NCI-H2081 (cell line): ENCODE measurements at places on chromosomes 16 and 17.

DNA sequence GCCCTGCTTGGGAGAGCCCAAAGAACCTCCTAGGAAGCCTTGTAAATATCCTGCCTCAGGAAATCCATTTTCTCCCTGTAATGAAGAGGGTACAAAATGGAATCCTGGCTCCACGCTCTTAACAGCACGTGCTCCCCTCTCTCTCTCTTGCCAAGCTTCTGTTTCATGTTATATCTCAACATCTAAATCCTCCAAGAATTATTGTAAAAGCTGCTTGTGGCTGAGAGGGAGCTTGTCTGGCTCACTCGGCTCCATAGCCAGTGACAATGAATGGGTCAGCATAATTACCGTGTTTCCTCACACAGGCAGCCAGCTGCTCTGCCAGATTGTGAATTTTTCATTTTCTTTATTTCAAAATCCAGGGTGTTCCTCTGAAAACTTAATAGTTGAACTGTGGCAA, 317.8 kb downstream of the RBFOX1 start:
- DNase-seq = no peak

- no peak for DNase-seq
These were observed 65.6 kb upstream of the GAS7 start for GRCh38 chr17:10264051-10264450.

DNA sequence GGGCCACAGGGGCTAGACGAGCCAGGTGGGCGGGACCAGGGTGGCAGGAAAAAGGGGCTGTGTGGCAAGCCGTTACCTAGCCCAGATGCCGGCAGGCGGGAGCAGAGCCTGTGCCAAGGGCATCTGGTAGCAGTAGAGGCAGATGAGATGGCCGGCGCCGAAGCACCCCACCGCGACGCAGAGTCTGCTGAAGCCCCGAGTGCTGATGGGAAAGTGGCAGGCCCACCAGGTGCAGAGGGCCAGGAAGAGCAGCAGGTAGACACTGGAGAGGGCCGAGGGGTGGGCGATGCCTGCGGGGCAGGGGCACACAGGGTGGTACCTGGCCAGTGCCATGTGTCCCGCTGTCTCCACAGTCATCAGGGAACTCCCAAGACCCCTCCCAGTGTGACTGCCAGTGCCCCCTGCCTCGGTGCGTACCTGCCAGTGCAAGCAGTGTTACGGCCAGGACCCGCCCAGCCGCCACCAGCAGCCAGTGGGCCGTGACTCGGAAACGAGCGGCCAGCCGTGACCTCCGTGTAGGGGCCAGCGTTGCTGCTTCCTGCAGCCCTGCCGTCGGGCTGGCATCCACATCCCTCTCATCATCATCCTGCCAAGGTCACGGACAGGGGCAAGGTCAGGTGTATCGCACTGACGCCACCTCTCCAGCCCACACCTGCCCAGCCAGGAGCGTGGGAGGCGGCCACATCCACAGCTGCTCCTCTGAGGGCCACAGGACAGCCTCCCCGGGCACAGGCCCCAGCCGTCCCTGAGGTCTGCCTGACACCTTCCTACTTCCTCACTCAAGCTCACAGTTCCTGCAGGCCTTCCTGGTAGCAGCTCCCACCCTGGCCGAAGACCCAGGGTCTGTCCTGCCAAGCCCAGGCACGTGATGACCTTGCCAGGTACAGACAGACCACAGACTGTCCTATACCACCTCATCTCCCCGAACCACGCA, 32.1 kb downstream of the CTU2 start:
- no peak for DNase-seq

GRCh38 chr16:84947996-84948850, 63.1 kb downstream of the ZDHHC7 start:
- DNase-seq = no peak

DNA sequence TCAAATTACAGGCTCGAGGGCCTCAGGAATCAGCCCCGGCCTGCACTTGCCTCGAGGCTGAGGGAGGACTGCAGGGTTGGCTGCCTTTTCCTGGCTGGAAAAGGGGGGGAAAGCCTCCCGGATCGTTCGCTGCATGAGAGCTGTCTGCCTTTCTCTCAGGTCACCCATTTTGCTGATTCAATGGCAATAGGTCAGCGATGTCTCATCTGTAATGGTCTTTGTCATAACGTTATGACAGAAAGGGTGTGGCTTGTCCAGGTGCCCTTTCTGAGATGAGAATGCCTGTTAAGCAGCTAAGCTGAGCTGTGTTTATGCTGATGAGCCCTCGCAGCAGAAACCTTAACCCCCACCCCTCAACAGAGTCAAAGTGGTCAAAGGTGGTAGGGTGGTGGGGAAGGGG, 81.8 kb downstream of the AKAP1 start:
- DNase-seq = no peak

DNA sequence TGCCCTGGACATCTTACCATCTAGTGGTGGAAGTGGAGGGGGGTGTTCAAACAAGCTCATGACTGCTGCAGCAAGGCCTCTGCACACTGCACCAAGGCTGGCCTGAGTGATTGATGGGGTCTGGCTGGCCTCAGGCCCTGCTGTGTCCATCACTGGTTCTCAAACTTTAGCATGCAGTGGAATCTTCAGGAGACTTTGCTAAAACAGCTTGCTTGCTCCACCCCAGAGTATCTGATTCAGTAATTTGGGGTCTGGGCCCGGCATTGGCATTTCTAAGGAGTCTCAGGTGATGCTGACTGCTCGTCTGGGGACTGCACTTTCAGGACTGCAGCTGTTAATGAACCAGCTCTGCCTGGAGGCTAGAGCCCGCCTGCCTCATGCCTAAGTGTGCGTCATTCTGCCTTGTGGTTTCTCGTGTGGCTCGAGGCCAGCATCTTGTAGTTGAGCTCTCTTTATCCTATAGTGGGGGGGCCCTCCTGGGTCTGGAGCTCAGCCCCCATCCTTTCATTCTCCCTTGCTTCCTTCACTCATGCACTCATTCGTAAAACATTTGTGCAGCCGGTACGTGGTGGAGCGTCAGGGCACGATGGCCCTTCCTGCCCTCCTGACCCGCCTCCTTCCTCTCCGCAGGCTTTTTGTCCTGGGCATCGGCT, 4.1 kb downstream of the MGAT5B start:
- no peak for DNase-seq

DNA sequence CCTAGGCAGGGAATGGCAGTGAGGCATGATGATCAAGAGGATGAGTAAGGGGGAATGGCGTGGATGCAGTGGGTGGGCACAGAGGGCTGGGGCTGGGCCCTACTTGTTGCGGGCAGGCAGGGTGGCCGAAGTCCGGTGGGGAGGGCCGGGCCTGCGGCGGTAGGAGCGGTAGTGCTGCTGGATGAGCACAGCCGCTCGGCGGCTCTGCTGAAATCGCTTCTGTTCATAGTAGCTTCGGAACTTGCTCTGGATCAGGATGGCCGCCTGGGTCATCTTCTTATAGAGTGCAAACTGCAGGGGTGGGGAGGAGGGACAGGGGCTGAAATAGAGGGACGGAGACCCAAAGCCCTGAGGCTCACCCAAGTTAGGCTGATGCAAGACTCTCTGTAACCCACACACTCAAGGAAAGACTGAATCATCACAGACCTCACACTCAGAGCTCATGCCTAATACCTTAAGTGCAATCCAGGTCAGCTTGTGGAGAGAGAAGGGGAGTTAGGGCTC, 1.5 kb upstream of the SPAG7 start:
- no peak for DNase-seq

DNA sequence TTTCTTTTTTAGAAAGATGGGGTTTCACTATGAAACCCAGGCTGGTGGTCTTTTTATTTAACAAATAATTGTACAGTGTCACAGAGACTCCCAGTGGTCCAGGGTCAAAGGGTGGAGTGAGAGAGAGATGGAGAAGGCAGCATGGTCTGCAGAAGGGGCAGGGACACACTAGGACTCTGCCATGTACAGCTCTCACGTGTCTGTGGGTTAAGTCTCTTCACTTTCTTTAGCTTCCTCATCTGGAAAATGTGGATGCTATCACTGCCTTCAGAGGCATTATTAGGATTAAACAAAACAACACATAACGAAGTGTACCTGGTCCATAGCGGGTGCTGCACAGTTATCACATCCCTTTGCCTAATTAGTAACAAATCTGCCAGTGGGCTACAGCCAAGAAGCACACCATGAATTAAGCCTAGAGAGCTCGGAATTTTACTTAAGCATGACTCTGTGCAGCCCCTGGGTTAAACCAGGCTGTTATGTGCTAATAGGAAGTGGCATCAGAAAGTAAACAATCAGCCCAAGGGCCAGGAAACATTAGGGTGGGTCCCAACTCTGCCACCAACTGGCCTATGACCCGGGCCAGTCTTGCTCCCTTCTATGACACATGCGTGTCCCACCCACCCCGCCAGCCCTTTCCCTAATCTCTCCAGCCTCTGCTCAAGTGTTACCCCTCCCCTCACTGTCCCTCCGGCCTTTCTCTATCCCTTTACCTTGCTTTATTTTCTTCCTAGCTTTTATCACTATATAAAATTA, 13.9 kb downstream of the TOP3A start:
- DNase-seq = no peak

- no peak for DNase-seq
These were observed 106.2 kb downstream of the XYLT1 start for GRCh38 chr16:17364319-17365210.

DNA sequence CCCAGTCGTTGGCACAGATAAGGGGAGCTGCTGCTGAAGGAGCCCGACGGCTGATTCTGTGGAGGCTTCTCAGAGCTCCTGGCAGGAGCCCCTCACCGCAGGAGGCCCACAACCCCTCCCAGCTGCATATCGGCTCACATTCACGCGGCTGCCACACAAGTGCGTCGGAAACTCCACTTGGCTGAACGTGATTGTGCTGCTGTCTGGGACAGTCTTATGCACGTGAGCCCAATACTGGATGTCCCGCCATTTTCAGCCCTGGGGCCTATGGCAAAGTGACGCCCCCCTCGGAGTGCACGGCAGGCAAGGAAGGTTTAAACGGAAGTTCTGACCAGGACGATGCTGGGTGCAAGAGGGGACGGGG, 8.7 kb upstream of the PITPNA start:
- DNase-seq = no peak

DNA sequence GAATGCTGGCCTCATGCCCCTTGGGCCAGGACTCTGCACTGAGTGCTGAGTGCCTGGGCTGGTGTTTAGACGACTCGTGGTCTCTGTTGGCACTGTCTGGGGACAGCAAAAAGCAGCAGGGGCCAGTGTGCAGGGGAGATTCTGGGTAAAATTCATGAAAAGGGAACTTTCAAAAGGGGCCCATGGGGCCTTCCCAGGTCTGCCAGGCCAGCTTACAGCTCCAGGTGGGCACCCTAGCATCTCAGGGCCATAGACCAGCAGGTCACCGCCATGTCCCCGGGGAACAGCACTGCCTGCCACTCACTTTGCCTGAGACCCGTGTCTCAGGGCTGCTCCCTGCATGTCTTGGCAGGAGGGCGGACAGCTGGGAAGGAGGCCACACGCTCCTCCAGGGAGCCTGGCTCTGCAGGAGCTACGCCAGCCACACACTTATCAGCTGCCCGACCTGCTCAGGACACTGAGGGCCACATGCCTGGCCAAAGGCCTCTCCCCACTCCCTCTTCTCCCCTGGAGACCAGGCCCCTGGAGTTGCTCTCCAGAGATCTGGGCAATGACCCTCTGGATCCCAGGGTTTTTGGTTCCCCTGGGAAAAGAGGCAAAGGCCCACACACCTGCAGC, 8.8 kb upstream of the FASN start:
- DNase-seq = no peak

- DNase-seq = no peak
These were observed 53.9 kb downstream of the GNAO1 start for GRCh38 chr16:56245197-56245596.

DNA sequence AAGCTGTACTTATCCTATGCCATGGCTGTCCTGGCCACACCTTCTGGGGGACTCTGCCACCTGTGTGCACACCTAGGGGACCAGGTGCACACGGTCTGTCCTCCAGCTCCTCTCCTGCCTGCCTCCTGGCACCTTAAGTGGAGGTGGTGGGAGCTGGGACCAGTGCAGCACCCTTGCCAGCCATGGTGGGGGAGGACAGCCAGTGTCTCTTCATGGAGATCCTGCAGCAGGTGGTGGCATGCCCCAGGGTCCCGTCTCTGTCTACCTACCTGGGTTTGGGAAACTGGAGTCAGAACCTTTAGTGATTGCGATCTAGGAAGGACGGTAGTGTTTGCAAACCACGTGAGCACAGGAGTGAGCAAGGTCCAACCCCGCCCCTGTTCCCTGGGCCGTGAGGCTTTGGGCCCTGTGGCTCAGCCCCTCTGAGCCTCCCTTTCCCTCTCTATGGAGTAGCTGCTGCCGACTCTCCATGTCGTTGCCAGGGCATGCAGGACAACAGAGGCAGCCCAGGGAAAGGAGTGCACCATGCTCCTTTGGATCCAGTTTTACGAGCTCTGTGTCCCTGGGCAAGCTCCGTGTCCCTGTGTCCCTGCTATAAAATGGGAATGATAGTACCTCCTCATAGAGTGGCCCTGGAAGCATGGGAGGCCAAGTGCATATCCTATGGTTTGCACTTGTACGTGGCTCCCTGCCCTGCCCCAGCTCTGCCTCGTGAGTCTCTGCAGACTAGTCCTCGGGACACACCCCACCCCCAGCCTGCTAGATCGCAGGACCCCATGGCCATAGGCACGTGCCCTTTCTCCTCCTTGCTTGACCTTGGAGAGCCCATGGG, 7.1 kb downstream of the ADGRG1 start:
- no peak for DNase-seq

GRCh38 chr16:1221628-1222552, 3.2 kb downstream of the TPSG1 start:
- no peak for DNase-seq

DNA sequence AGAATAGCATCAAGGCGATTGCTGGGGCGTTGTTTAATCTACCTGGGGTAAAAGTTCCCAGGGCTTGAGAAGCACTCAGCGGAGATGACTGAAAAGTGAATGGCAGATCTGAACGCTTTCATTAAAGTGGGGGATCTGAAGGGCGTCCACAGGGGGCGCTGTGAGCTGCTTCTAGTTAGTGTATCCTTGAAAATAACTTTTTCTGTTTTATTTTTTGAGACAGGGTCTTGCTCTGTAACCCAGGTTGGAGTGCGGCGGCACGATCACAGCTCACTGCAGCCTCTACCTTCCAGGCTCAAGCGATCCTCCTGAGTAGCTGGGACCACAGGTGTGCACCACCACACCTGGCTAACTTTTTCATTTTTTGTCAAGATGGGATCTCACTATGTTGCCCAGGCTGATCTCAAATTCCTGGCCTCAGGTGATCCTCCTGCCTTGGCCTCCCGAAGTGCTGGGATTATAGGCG, 360.4 kb downstream of the SEC14L1 start:
- DNase-seq = no peak

DNA sequence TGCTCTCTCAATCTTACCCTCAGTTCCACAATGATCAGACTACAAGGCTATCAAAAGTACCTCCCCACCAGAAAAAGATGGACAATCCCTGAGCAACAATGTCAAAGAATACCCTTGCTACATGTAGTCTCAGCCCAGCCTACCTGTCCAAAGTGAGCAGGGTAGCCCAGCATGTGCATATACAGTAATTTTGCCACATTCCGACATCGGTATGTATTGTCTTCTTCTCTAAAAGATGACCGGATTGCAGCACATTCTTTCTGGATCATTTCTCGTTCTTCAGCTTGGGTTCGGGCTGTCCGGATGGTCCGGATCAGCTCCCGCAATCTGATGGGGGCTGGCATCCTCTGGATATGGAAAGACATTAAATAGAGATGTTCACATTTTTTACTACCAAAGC, 19.5 kb downstream of the AP1G1 start:
- DNase-seq = no peak
